Spleen (tissue), 13 donors: ENCODE measurements at places on chromosomes 12 and 14.

- DNase-seq: no peak
Observed at GRCh38 chr12:13142747-13143146, 39.3 kb upstream of the GSG1 start.

- DNase-seq: no peak
Observed at GRCh38 chr12:123833830-123834229, 71.7 kb downstream of the DNAH10 start.

DNA sequence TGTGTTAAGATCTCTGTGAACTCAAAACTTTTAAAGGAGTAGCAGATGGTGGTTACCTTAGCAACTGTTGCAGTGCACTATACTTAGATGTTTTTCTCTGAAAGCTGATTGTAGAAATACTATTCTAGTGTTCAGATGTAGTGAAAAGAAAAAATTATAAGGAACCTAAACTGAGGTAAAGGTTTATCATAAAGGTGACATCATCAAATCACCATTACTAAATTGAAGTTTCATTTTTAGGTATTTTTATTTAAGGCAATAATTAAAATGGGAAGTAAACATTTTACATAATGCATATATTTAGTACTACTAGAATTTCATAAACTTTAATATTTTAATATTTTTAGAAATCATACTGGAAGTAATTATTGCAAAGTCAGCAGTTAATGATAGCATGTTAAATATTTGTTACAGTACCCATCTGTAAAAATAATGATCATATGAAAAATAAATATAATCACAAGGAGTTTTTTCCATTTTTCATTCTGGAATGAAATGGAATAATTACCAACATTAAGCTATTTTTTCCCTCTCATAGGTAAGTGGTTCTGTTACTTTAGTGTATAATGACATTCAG is 141.1 kb upstream of the NAV3 start:
- no peak for DNase-seq

- DNase-seq: peak; percentile 73
Observed at GRCh38 chr14:92690171-92691011, 58.0 kb downstream of the LGMN start.

GRCh38 chr12:6253278-6253677 is 53.1 kb downstream of the CD9 start:
- DNase-seq: no peak
